CD4-positive, alpha-beta T cell (primary cell): ENCODE measurements at places on chromosomes 1 and 21.
A peak's percentile ranks its signal among the peaks of the same experiment; 100 is the strongest.

GRCh38 chr1:212700223-212700891 lies 717 bp upstream of the BATF3 start:
- DNase-seq, result peak; percentile 11
- H3K27me3 ChIP-seq, result no peaks in the 10 kb centered on the region
- H3K27ac ChIP-seq, result peak overlapping the region; percentile 46
- no peaks in the 10 kb centered on the region for H3K36me3 ChIP-seq

DNA sequence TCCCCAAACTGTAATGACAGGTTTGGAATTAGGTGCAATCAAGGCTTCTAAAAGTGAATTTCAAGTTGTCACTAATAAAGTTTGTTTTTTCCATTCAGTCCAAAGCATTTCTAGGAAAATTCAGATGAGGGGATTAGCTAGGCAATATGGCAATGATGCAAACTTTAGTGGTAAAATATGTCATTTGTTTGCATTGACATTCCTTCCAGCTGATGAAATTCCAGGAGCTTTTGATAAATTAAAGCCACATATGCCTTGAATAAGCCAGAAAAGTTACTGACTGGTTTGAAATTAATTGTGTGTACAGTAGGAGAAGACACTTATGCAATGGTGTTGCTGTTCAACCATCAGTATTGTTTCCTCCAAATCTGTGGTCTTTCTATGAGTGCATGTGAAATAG lies 57.8 kb downstream of the MROH9 start:
- no peaks in the 10 kb centered on the region for H3K36me3 ChIP-seq
- no peaks in the 10 kb centered on the region for H3K27me3 ChIP-seq
- DNase-seq, result no peak

- no peak overlapping the region for H3K27ac ChIP-seq
- H3K4me3 ChIP-seq, result no peak overlapping the region
- H3K36me3 ChIP-seq, result no peaks in the 10 kb centered on the region
- DNase-seq, result no peak
- H3K4me1 ChIP-seq, result no peaks in the 10 kb centered on the region
Observed at GRCh38 chr1:29502911-29503840, 266.9 kb downstream of the PTPRU start.

- no peaks in the 10 kb centered on the region for H3K36me3 ChIP-seq
- no peaks in the 10 kb centered on the region for H3K27me3 ChIP-seq
- H3K4me1 ChIP-seq, result no peaks in the 10 kb centered on the region
- DNase-seq, result no peak
Observed at GRCh38 chr1:43256675-43257570, 12.9 kb upstream of the TMEM125 start.

DNA sequence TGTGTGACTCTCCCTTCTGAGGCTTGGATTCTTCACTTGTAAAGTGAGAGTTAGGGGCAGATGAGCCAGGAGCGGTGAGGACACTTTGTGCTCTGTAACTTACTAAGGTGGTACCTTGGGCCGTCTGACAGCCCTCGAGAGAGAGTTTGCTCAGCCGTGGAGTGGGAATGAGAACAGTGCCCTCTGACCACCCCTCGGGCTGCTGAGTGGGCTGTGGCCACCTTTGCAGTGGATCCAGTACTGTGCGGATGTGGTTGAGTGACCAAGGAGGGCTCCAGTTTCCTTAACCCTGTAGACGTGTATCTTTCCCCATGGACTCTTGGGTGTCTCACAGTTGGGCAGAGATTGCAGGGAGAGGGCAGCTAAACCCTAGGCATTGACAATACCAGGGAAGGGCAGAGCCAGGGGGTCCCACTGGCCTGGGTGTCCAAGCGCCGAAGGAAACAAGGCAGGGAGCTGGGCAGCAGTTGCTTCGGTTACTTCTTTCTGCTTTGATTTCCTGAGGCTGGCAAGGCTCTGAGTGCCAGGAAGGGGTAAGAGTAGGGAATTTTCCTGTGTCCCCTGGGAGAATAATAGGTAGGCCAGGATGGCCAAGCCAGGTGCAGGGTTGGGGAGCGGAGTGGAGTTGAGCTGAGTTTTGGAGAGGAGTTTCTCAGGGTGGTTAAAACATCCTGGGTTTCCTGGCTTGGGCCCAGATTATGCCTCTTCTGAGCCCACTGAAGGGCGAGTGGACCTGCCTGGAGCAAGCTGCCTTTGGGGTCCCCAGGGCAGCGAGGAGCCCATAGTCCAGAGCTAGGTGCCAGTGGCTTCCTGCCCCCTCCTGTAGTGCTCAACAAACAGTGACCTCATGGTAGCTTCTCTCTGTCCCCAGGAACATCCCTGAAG lies 27.6 kb downstream of the HMGCS2 start:
- no peaks in the 10 kb centered on the region for H3K36me3 ChIP-seq
- H3K27ac ChIP-seq, result no peak overlapping the region
- peaks cover 6% of the 10 kb centered on the region for H3K4me1 ChIP-seq
- DNase-seq, result no peak
- no peak overlapping the region for H3K4me3 ChIP-seq
- H3K27me3 ChIP-seq, result no peaks in the 10 kb centered on the region

DNA sequence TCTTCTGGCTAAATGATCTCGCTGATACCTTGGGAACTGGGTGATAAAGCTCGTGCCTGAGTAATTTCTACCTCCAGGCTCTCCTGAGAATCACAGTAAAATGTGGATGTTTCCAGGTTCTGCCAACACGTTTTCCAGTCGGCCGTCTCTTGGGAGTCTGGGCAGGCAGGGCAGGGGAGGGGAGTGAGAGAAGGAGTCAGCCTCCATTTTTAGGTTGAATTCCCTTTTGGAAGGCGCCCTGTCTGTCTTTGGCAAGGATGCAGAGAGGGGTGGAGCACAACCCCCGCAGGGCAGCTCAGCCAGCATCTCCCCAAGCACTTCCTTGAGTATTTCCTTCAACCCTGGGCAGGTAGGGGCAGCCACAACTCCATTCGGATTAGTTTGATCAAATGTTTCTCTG lies 15.5 kb upstream of the ACTRT2 start:
- H3K36me3 ChIP-seq, result no peaks in the 10 kb centered on the region
- no peak overlapping the region for H3K4me3 ChIP-seq
- H3K27me3 ChIP-seq, result no peaks in the 10 kb centered on the region
- no peaks in the 10 kb centered on the region for H3K4me1 ChIP-seq
- DNase-seq, result no peak
- H3K27ac ChIP-seq, result no peak overlapping the region

GRCh38 chr1:150076066-150076465 lies 8.5 kb downstream of the VPS45 start:
- no peak overlapping the region for H3K4me3 ChIP-seq
- H3K27me3 ChIP-seq, result no peaks in the 10 kb centered on the region
- H3K4me1 ChIP-seq, result no peaks in the 10 kb centered on the region
- peaks cover 31% of the 10 kb centered on the region for H3K36me3 ChIP-seq

DNA sequence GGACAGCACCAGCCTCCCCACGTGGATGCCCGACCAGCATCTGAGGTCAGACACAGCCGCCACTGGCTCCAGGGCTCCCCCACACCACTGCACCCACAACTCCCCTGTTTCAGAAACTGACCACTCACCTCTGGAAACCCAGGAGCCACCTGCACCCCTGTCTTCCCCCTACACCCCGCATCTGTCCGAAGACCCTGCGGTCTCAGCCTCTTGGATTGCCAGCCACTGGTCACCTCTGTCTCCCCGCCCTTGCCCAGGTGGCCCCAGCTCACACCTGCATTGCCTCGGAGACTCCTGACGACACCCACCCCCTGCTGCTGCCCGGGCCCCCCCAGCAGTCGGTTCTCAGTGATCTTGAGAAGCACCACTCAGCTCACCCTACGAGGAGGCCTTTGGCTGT lies 21.3 kb upstream of the NPHP4 start:
- peaks cover 17% of the 10 kb centered on the region for H3K36me3 ChIP-seq
- H3K27ac ChIP-seq, result no peak overlapping the region
- no peak overlapping the region for H3K4me3 ChIP-seq

GRCh38 chr1:51214615-51215131 lies 21.4 kb upstream of the RNF11 start:
- H3K4me3 ChIP-seq, result no peak overlapping the region
- DNase-seq, result no peak
- H3K36me3 ChIP-seq, result no peaks in the 10 kb centered on the region
- peak overlapping the region; percentile 18 for H3K27ac ChIP-seq
- no peaks in the 10 kb centered on the region for H3K27me3 ChIP-seq

DNA sequence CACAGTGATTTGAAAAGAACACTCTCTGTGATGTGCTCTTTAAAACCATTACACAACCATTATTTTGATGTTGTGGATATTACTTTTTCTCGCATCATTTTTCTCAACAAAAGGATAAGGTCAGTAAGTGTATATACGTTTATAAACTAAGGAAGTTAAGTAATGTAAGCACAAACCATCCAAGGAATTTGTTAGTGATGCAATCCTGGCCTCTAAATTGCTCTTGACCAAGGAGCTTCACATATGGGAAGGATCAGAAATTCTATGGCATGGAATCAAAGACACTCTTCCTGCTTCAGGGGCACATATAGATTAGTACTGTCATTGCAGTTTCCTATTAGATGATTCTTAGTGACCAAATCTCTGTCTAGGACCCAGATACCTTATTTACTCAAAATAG lies 3.6 kb upstream of the PPP2R5A start:
- H3K27me3 ChIP-seq, result no peaks in the 10 kb centered on the region
- no peaks in the 10 kb centered on the region for H3K36me3 ChIP-seq
- no peak overlapping the region for H3K4me3 ChIP-seq

DNA sequence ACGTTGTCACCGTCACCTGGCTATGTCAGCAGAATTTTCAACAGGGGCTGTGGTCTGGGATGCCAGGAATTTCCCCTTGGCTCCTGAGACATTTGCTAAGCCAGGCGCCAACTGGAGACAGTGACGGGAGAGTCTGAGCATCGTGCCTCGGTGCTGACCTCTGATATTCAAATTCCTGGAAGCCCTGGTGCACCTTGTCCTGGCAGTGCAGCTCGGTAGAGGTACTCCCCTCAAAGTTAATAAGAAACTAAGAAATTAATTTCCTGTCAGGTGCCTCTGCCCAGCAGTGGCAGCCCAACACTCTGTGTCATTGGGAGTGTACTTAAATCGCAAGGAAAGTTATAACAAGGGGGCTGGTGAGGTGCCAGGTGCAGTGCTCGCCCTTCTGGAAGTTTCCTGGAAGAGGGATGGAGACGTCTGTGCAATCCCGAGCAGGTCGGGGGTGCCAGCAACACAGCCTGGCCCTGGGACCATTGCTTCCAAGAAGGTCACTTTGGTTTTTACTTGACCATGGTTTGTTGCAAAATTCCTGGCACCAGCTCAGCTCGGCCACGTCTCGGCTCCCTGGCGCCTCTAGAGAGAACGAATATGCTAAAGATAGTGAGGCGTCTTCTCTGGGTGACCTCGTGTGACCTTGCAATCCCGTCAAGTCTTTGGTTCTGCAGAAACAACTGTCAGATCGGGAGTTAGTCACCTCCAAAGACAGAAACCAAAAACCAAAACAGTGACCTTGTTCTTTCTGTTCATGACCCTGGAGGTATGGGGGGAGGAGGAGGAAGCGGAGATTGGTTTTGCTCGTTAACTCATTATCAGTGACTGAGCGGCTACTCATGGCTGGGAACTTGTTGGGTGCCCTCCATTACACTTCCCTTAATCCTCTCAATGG lies 149.5 kb upstream of the VAMP3 start:
- no peak overlapping the region for H3K4me3 ChIP-seq
- H3K36me3 ChIP-seq, result no peaks in the 10 kb centered on the region
- H3K4me1 ChIP-seq, result no peaks in the 10 kb centered on the region
- no peak overlapping the region for H3K27ac ChIP-seq

GRCh38 chr21:39681845-39682244 lies 63.1 kb upstream of the IGSF5 start:
- H3K4me1 ChIP-seq, result no peaks in the 10 kb centered on the region
- H3K36me3 ChIP-seq, result no peaks in the 10 kb centered on the region
- no peaks in the 10 kb centered on the region for H3K27me3 ChIP-seq

GRCh38 chr21:45737485-45738166 lies 94.1 kb downstream of the PCBP3 start:
- H3K36me3 ChIP-seq, result no peaks in the 10 kb centered on the region
- no peaks in the 10 kb centered on the region for H3K27me3 ChIP-seq
- peaks cover 4% of the 10 kb centered on the region for H3K4me1 ChIP-seq
- no peak overlapping the region for H3K4me3 ChIP-seq
- H3K27ac ChIP-seq, result no peak overlapping the region

DNA sequence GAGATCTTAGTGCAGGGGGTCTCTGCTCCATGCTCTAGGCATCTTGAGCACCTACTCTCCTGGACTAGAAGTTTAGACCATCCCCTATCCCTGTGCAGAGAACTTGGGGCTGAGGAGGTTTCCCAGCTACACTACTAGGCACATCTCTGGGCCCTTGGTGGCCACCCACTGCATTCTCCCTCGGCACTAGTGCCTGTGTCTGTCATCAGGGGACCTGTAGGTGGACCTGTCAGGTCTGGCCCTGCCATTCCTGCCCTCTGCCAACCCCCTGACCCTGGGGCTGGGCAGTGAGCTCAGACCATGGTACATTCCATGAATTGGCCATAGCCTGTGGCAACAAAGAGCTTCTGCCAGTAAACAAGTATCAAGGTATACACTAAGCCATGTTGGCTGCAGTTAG lies 269.1 kb downstream of the AKT3 start:
- no peak overlapping the region for H3K27ac ChIP-seq
- H3K4me3 ChIP-seq, result no peak overlapping the region
- H3K4me1 ChIP-seq, result no peaks in the 10 kb centered on the region
- peaks cover 13% of the 10 kb centered on the region for H3K36me3 ChIP-seq

- DNase-seq, result no peak
- H3K27me3 ChIP-seq, result no peaks in the 10 kb centered on the region
- no peak overlapping the region for H3K4me3 ChIP-seq
- no peaks in the 10 kb centered on the region for H3K36me3 ChIP-seq
Observed at GRCh38 chr1:24609949-24610517, 33.1 kb upstream of the SRRM1 start.

DNA sequence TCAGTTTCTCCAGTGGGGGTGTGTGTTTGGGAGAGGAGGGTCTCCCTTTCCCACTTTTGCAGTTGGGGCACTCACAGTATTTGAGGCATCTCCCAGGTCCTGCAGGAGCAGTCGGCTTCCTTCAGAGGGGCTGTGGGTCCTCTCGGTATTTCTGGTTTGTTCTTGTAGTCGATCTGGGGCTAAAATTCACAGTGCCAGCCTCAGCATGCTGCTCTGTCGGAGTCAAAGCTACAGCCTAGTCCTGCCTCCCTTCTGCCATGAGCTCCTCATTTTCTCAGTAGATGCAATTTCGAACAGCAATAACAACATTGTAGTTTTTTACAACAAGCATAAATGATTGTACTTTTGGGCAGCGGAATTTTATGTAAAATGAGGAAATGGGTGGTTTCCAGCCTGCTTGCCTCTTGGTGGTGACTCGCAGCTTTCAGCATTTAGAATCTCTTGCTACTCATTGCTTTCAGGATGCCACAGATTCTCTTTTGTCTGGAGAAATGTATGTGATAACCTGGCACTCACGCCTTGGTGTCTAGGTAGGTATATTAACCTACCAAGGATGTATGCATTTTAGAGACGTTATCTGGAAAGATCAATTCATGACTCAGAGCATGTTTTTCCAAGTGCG lies 82.4 kb upstream of the C21orf91 start:
- H3K27me3 ChIP-seq, result no peaks in the 10 kb centered on the region
- no peaks in the 10 kb centered on the region for H3K4me1 ChIP-seq
- no peak overlapping the region for H3K27ac ChIP-seq
- no peak for DNase-seq

GRCh38 chr1:115854005-115854404 lies 13.1 kb upstream of the NHLH2 start:
- no peaks in the 10 kb centered on the region for H3K27me3 ChIP-seq
